ENCODE measurements at places on chromosomes 2 and 18.

DNA sequence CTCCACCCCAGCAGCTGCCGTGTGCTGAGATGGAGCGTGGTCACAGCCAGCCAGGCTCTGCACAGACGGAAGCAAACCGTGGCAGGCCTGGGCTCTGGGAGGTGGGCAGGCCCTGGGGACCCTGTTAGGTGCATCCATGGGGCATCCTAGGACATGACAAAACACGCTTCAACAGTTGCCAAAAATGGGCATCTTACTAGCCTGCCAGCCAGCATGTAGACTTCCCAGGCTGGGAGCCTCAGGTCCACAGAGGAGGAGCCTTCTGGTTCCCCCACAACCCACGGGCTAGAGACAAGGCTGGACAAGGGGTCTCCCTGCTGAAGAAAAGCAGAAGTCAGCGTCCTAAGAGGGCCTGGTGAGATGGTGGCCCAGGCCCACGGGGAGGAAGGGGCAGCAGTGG, 139.5 kb downstream of the HDAC4 start:
- no peak for DNase-seq

DNA sequence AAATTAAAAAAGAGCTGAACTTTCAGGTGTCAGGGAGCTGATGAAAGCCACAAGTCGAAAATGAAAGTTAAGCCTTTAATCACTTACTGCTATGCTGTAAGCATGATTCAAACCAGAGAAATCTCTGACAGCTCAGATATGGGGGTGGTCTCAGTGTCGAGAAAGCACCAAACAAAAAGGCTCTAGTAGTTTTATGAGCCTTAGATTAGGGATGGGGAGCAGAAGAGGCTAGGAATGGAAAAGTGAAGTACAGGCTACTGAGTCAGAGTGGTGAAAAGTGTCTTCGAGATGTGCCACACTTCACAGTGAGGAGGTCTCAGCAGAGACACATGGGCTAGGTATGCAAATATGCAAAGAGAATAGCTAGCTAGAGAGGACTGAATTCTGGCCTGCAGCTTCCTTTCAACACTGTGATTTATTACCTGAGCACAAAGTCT, 482.2 kb downstream of the SPAG16 start:
- DNase-seq: peak; percentile 15

GRCh38 chr18:12774982-12775381, 72.1 kb downstream of the PSMG2 start:
- DNase-seq: no peak

DNA sequence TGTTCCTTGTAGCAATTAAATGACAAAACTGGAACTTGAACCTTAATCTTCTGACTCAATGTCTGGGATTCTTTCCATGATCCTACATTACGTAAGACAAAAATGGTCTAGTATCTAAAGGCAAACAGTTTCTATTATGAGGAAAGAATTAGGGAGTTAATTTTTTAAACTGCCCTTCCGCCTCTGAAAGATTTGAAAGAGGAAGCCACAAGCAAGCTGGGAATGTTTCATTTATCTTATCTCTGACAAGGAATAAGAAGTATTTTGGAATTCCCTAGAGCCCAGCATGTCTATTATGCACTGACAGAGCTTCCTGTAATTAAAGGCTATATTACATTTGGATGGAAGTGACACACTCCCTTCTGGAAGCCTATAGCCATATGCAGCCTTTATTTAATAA, 558.8 kb upstream of the CDH2 start:
- DNase-seq: peak; percentile 76

DNA sequence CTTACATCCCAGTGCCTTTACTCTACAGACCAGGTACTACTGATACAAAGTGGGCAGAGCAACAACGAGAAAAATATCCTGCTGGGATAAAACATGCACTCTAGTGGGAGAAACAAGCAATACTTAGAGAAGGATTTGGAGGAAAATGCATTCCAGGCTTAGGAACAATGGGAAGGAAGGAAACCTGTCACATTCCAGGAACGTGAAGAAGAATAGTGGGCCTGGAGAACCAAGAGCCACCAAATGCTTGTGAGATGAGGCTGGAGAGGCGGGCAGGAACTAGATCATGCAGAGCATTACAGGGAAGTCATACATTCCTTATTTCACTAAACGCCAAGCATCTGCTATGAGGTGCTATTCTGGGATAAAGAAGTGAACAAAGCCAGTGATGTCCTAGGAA, 342.3 kb downstream of the DCC start:
- DNase-seq: no peak

GRCh38 chr2:232250246-232251175, 128.0 kb upstream of the ALPP start:
- DNase-seq: no peak

DNA sequence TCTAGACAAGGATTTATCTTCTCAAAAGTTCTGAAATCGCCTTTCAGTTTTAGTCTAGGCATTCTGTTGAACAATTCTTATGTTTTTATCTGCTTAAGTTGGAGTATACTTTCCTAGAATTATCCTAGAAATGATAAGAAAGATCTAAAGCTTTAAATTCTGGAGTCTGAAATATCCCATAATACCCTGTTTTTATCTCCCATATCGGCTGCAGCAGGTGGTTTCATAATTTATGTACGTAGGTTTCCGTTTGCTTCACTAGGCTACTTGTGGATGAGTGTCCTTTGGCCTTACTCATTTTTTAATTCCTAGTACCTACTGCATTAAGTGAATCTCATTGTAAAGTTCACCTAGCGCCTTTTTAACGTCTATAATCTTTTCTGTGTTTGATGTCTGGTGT, 58.5 kb upstream of the MGAT5 start:
- DNase-seq: no peak

DNA sequence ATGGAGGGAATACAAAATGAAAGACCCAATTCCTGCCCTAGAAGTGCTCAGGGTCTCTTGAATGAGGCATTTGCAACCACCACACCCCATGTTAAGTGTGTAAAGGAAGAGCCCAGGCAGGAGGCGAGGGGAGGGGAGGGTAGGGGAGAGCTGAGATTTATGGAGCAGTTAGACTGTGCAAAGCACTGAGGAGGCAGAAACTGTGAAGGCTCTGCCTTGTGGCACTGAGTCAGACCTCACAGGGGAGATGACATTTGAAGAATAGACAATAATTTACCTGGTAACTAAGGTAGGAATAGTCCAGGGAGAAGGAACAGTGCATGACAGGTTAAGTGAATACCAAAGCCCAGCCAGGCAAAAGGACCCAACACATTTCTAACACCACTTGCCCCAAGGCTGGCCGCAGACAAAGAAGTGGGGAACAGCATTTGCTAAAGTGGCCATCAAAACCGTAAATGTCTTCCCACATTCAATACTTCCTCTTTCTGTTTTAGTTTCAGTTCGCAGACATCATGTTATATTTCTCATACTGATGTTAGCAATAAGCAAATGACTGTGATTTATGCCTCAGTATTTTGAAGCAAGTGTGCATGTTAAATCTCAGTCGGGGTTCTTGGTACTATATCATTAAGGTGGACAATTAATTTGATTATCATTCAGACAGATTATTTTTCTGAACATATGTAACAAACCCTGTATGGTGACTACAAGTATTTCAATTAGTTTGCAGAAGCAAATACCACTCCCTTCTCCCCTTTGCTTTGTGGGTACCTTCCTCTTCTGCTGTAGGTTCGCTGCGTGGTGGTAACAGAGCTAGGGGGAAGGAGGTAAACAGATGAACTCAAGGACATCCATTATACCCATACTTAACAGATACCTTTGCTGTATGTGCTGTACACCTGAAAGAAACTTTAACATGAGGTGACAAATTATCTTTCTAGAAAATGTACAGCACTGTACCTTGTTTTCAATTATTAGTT, 27.5 kb downstream of the CDH20 start:
- no peak for DNase-seq

GRCh38 chr18:57311472-57311871, 40.9 kb upstream of the ST8SIA3 start:
- no peak for DNase-seq

DNA sequence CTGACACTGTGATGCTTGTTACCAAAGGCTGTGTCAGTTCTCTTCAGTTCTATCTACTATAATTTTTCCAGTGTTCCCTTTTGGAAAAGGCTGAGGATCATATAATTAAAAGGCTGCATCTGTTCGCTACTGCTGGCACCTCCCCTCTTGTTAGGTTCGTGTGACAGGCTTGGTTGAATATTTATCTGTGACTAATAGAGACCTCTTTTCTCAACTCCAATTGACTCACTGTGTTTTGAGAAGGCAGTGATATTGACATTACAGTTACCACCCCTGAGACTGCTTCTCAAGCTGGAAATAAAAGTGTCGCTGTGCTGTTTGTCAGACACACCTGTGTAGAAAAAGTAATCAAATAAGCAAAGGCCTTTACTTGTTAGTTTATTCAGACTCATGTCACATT, 205.5 kb upstream of the KCNH7 start:
- no peak for DNase-seq

DNA sequence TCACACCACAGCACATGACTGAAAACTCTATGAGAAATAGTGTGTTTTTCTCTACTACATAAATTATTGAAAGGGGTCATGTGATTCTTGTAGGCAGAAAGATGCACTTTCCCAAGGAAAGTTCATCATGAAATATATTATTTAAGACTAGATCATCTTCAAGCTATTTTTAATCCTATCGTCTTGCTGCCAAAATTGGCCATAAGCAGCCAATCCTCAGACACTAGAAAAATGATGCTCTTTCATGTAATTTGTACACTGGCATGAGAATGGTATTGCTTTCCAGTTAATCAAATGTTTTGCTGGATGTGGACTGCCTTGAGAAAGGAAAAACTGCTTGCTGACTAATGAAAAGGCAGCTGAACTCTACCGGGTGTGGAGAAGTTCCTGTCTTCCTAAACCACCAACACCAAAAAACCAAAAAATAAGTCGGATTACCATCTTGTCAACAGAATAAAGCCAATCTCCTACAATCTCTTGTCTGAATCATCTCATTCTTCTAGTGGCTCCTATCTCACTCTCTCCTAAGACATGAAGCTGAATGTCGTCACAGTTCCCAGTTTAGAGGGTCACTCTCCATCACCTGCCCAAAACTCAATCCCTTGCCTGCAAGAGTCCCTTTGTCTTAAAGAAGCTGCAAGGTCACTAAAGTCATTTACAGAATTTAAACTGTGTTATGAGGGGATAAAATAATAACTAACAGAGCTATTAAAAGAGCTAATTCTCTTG, 5.3 kb downstream of the BCL2 start:
- DNase-seq: no peak

GRCh38 chr2:42238644-42239288, 69.6 kb downstream of the EML4 start:
- DNase-seq: no peak

GRCh38 chr2:203596183-203596582, 61.1 kb upstream of the RAPH1 start:
- DNase-seq: no peak

DNA sequence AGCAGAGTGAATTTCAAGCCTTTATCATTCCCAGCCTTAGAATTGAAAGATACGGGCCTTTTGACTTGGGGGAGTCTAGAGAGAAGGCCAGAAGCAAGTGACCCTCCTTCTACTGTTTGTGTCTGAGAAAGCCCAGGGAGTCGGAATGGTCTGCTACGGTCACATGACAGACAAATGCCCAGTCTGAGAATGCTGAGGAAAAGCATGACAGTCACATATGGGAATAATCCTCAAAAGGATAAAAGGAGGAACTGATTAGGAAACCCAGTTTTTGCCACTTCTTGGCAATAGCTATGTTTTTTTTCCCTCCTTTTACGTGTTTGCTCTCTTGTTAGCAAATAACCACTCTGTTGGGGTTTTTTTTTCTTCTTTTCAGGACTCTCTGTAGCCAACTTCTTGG, 38.1 kb upstream of the HNRNPA3 start:
- DNase-seq: no peak

DNA sequence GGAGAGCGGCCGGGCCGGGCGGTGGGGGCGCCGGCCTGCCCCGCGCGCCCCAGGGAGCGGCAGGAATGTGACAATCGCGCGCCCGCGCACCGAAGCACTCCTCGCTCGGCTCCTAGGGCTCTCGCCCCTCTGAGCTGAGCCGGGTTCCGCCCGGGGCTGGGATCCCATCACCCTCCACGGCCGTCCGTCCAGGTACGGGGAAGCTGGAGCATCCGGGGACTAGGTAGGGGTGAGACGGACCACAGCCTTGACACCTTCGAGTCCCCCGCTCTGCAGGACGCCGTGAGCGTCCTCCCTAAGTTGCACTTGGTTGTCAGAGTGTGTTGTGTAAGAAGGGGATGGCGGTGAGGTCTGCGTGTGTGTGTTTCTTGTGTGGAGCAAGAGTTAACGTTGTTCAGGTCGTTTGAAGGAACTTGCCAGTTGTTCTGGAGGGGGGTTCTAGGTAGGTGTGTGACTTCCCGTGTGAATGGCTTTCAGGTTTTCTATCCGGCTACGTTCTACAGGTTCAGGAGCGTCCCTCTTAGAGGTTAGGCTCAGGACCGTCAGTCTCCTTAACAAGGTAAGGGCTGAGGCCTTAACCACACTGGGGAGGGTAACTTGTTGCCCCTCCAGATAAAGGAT, 393 bp downstream of the IL1R1 start:
- DNase-seq: no peak

DNA sequence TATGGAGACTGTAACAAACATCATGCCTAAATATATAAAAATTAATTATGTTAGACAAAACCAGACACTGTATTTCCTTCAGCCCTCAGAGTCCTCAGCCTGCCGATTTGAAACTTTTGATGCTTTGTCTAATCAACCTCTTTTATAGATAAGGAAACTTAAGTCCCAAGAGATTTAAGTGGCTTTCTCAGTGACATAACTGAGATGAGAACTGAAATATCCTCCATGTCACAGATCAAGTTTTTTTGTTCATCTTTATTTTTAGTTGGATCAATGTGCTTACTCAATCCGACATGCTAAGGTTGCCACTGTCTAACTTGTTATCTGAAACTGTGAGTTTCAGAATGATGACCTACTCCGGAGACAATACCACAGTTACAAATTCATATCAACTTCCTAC, 72.3 kb downstream of the BARD1 start:
- no peak for DNase-seq

- DNase-seq: no peak
These were observed 63.9 kb downstream of the COL6A3 start for GRCh38 chr2:237350070-237350469.

- DNase-seq: no peak
These were observed 541.7 kb upstream of the MEX3C start for GRCh38 chr18:51739044-51739666.

DNA sequence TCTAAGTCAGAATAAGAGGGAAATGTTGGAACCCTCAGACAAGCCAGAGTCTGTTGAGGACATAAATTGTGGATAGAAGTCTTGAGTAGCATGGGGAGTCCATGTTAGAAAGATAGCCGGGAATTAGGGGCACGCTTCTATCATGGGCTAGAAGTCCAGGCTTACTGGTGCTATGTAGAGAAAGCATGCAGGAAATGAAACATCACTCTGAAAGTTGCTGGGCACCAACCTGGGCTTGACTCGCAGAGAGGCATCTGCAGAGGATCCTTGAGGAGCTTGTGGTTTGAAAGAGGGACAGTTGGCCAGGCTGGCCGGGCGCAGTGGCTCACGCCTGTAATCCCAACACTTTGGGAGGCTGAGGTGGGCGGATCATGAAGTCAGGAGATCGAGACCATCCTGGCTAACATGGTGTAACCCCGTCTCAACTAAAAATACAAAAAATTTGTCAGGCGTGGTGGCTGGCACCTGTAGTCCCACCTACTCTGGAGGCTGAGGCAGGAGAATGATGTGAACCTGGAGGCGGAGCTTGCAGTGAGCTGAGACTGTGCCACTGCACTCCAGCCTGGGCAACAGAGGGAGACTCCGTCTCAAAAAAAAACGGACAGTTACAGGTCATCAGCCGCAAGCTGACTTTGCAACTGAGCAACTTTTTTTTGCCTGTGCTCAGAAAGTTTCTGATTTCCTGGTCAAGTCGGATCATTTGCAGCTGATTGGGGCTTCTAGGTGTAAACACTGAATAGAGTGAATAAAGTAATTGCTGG, 24.9 kb downstream of the CERS6 start:
- no peak for DNase-seq

Measured in GM04503 (cell line).